ENCODE measurements at places on chromosomes 13 and 19. TPM values are rescaled to one million over a fixed set of nuclear protein-coding genes. Genes with fewer than 3 reads are reported as not detected.

GRCh38 chr19:5396096-5396939 lies 55.7 kb upstream of the PTPRS start:
- H3K4me1 ChIP-seq: no peaks in the 10 kb centered on the region
- DNase-seq: no peak
- no peak overlapping the region for H3K4me3 ChIP-seq
- no peaks in the 10 kb centered on the region for H3K36me3 ChIP-seq

- no peaks in the 10 kb centered on the region for H3K36me3 ChIP-seq
- H3K27me3 ChIP-seq: no peaks in the 10 kb centered on the region
- H3K4me3 ChIP-seq: no peak overlapping the region
- H3K4me1 ChIP-seq: no peaks in the 10 kb centered on the region
- no peak for DNase-seq
Measured at GRCh38 chr13:106488686-106489085, 46.8 kb downstream of the EFNB2 start.

Gene ZNF470
- total RNA-seq: 2.8 TPM

DNA sequence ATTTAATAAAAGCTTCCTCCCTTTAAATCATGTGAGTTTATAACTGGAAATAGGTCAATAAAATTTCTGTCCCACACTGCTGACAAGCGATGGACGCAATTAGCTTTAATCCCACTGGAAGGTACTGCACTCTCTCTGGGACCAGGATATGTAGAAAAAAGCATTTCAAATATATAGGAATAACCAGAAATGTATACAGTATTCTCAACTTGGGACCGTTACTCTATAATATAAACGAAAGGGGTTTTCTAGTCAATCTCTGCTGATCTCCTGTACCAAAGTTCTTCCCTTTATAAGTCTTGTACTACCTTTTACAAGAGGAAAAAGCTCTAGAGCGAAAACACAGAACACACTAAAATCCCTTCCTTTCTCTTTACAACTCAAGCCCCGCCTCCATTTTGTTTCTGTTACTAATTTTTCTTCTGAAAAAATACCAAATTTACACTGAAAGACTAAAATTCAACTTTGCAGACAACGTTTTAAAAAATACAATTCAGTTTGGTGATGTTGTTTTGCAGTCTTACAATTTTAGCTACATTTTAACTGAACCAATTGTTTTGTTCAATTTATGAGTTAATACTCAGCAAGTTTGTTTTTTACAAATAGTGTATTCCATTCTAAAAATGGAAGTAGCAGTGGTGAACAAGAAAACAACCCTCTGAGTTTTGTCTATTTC lies 1.7 kb upstream of the USPL1 start:
- no peak for DNase-seq
- H3K36me3 ChIP-seq: no peaks in the 10 kb centered on the region
- no peaks in the 10 kb centered on the region for H3K27me3 ChIP-seq
- peaks cover 31% of the 10 kb centered on the region for H3K4me1 ChIP-seq

GRCh38 chr19:1752757-1753728 lies at the start of gene ONECUT3:
TSS of gene ONECUT3 (plus strand) at chr19:1753506. CDS start at chr19:1753663, 157 bp downstream.
- no peaks in the 10 kb centered on the region for H3K36me3 ChIP-seq
- H3K27ac ChIP-seq: no peak within 1 kb of the TSS
- peaks cover 90% of the 10 kb centered on the region for H3K27me3 ChIP-seq
- H3K4me1 ChIP-seq: peaks cover 32% of the 10 kb centered on the region

Gene HIF3A
- 63.4 TPM for total RNA-seq

GRCh38 chr13:63700350-63700749 lies 2284.7 kb upstream of the PCDH20 start:
- no peak overlapping the region for H3K27ac ChIP-seq
- H3K36me3 ChIP-seq: no peaks in the 10 kb centered on the region
- DNase-seq: no peak
- H3K4me1 ChIP-seq: no peaks in the 10 kb centered on the region
- H3K27me3 ChIP-seq: no peaks in the 10 kb centered on the region

Gene CGB5
- total RNA-seq: not detected

DNA sequence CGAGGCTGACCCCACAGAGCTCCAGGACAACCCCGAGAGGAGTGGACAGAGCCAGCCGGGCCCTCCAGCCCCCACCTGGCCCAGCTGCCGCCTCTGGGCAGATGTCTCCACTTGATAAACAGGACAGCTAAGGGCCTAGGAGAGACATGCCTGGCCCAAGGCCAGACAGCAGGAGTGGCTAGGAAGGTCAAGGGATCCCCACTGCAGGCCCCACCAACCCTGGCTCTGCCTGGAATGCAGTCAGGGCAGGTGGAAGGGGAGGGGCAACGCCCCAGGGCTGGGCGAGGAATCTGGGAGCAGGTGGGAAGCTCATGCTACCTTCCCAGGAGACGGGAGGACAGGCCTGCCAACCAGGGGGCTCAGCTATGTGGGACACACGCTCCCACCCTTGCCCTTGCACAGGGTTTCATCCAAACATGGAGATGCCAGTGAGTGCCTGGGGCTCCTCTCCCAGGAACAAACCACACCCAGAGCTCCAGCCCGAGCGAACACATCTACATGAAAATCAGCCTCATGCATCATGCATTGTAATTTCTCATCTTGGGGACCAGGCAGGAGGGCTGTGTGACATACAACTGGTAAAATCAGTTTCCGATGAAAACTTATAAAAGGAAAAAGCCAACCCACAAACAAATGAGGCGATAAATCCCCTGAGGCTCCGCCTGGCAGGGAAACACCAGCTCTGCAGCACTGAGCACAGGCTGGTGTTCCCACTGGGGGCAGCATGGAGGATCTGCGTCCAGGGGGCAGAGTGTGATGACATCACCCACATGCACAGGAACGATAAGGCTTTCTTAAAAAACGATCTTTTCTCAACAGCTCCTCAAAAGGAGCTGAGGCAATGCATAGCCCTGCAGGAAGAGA lies 25.0 kb downstream of the SH3GL1 start:
- peak; percentile 36 for DNase-seq
- no peaks in the 10 kb centered on the region for H3K27me3 ChIP-seq
- peaks cover 24% of the 10 kb centered on the region for H3K4me1 ChIP-seq
- peak overlapping the region; percentile 90 for H3K27ac ChIP-seq
- no peak overlapping the region for H3K4me3 ChIP-seq

Gene TMEM145
- total RNA-seq: not detected

DNA sequence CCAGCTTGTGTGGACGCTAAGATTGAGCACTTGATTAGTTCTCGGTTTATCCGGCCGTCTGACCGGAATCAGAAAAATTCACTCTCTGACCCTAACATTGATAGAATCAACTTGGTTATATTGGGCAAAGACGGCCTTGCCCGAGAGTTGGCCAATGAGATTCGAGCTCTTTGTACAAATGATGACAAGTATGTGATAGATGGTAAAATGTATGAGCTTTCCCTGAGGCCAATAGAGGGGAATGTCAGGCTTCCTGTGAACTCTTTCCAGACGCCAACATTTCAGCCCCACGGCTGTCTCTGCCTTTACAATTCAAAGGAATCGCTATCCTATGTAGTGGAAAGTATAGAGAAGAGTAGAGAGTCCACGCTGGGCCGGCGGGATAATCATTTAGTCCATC lies 59.6 kb downstream of the ARHGAP35 start:
- H3K4me1 ChIP-seq: peaks cover 29% of the 10 kb centered on the region
- no peaks in the 10 kb centered on the region for H3K27me3 ChIP-seq

- H3K27me3 ChIP-seq: no peaks in the 10 kb centered on the region
- no peaks in the 10 kb centered on the region for H3K4me1 ChIP-seq
- H3K4me3 ChIP-seq: no peak overlapping the region
- no peaks in the 10 kb centered on the region for H3K36me3 ChIP-seq
- no peak overlapping the region for H3K27ac ChIP-seq
Measured at GRCh38 chr13:48994706-48995105, 19.0 kb downstream of the FNDC3A start.

DNA sequence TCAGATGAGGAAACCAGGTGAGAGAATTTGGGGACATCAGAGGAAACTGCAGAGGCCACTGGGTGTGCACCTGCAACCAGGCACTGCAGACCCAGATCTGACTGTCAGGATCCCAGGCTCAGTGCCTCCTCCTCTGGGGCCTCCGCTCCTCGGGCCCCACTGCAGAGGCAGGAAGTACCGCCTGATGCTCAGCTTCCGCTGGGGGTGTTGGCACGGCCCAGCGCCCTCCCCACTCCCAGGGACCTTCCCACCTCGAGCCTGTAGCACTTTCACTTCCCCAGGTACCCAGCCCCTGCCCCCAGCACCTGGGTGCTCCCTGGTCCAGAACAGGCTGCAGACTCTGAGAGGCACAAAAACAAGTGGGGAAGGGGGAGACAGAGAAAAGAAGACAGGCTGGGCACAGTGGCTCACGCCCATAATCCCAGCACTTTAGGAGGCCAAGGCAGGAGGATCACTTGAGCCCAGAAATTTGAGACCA lies 1.4 kb upstream of the CD37 start:
- no peaks in the 10 kb centered on the region for H3K36me3 ChIP-seq
- no peak for DNase-seq
- H3K27ac ChIP-seq: no peak overlapping the region
- peaks cover 4% of the 10 kb centered on the region for H3K4me1 ChIP-seq

- H3K4me3 ChIP-seq: no peak overlapping the region
- H3K27me3 ChIP-seq: no peaks in the 10 kb centered on the region
- no peak overlapping the region for H3K27ac ChIP-seq
- no peak for DNase-seq
Measured at GRCh38 chr19:36089847-36090246, 21.1 kb upstream of the OVOL3 start.

- peak; percentile 64 for DNase-seq
- H3K27me3 ChIP-seq: peaks cover 50% of the 10 kb centered on the region
- peak overlapping the region; percentile 49 for H3K27ac ChIP-seq
- H3K36me3 ChIP-seq: peaks cover 21% of the 10 kb centered on the region
- peaks cover 25% of the 10 kb centered on the region for H3K4me1 ChIP-seq
Measured at GRCh38 chr19:15195371-15196334, 5.1 kb downstream of the NOTCH3 start.

- H3K4me3 ChIP-seq: no peak overlapping the region
- no peaks in the 10 kb centered on the region for H3K4me1 ChIP-seq
- no peaks in the 10 kb centered on the region for H3K27me3 ChIP-seq
- no peak overlapping the region for H3K27ac ChIP-seq
- DNase-seq: no peak
Measured at GRCh38 chr13:87123987-87124784, 547.0 kb upstream of the SLITRK5 start.

DNA sequence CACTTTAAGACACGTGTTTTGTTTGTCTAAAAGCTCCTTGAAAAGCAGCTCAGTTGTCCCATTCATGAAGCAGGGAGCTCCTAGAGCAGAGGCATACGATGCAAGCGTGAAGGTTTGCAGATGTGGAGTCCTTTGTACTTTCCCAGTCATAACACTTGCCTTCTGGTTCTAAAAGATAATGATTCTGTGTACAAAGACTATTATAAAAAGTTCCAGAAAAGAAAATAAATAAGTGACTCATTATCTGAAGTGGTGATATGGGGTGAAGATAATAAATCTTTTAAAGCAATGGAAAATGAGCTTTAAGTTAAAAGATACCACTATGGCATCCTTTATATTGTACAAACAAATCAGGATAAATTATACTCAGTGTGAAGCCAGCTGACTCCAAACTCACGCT lies 569.9 kb downstream of the MYO16 start:
- DNase-seq: no peak
- H3K36me3 ChIP-seq: no peaks in the 10 kb centered on the region
- no peak overlapping the region for H3K4me3 ChIP-seq
- H3K27me3 ChIP-seq: no peaks in the 10 kb centered on the region
- no peaks in the 10 kb centered on the region for H3K4me1 ChIP-seq

GRCh38 chr13:48216204-48216711 lies 16.7 kb upstream of the ITM2B start:
- H3K27me3 ChIP-seq: no peaks in the 10 kb centered on the region
- no peak overlapping the region for H3K27ac ChIP-seq
- no peak overlapping the region for H3K4me3 ChIP-seq
- H3K4me1 ChIP-seq: peaks cover 10% of the 10 kb centered on the region
- no peak for DNase-seq
- H3K36me3 ChIP-seq: no peaks in the 10 kb centered on the region

GRCh38 chr13:113539822-113540221 lies 44.7 kb upstream of the TFDP1 start:
- peaks cover 38% of the 10 kb centered on the region for H3K36me3 ChIP-seq
- no peak overlapping the region for H3K4me3 ChIP-seq
- no peaks in the 10 kb centered on the region for H3K27me3 ChIP-seq
- no peak for DNase-seq
- H3K27ac ChIP-seq: no peak overlapping the region
- H3K4me1 ChIP-seq: no peaks in the 10 kb centered on the region

GRCh38 chr13:49110913-49111170 lies 109.3 kb upstream of the MLNR start:
- H3K27me3 ChIP-seq: no peaks in the 10 kb centered on the region
- no peak for DNase-seq
- no peak overlapping the region for H3K27ac ChIP-seq
- H3K36me3 ChIP-seq: peaks cover 2% of the 10 kb centered on the region
- H3K4me1 ChIP-seq: peaks cover 42% of the 10 kb centered on the region

DNA sequence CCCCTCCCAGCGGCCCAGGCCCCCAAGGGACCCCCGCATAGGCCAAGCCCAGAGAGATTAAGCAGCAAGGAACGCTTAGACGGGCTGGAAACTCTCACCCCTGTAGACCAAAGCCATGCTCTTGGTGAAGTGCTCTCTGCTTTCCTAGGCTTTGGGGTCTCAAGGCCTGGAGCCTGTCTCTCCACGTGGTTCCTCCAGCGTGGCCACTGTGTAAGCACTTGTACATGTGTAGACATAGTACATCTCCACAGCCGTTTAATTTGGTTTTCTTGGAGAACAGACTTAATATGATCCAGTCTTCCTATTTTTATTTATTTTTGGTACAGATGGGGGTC lies 1.1 kb downstream of the NUDT19 start:
- peak overlapping the region; percentile 58 for H3K4me3 ChIP-seq
- no peaks in the 10 kb centered on the region for H3K36me3 ChIP-seq

Gene AMER2
- total RNA-seq: not detected

Gene WASF3
- 7.0 TPM for total RNA-seq

Gene RETN
- total RNA-seq: not detected

- H3K4me3 ChIP-seq: peak overlapping the region; percentile 61
- peak overlapping the region; percentile 92 for H3K27ac ChIP-seq
- no peak for DNase-seq
- H3K36me3 ChIP-seq: no peaks in the 10 kb centered on the region
Measured at GRCh38 chr13:112968380-112968909, 569 bp upstream of the MCF2L start.

GRCh38 chr13:74461011-74461410 lies 326.8 kb upstream of the KLF12 start:
- H3K4me1 ChIP-seq: peaks cover 7% of the 10 kb centered on the region
- no peaks in the 10 kb centered on the region for H3K36me3 ChIP-seq
- H3K27ac ChIP-seq: no peak overlapping the region
- H3K27me3 ChIP-seq: no peaks in the 10 kb centered on the region
- H3K4me3 ChIP-seq: no peak overlapping the region

GRCh38 chr13:99975626-99976025 lies 4.1 kb upstream of the ZIC5 start:
- no peak for DNase-seq
- H3K4me3 ChIP-seq: no peak overlapping the region
- peaks cover 7% of the 10 kb centered on the region for H3K4me1 ChIP-seq
- H3K36me3 ChIP-seq: no peaks in the 10 kb centered on the region

GRCh38 chr19:48442116-48443035 lies 3.4 kb upstream of the GRWD1 start:
- peaks cover 30% of the 10 kb centered on the region for H3K27me3 ChIP-seq
- H3K4me3 ChIP-seq: no peak overlapping the region
- DNase-seq: no peak
- no peak overlapping the region for H3K27ac ChIP-seq
- peaks cover 10% of the 10 kb centered on the region for H3K4me1 ChIP-seq

Data from heart left ventricle (tissue), 16 donors.